ENCODE measurements at places on chromosomes 5 and 9.

- DNase-seq, result no peak
Observed at GRCh38 chr9:10773136-10773535, 160.3 kb upstream of the PTPRD start.

- DNase-seq, result no peak
Observed at GRCh38 chr9:105651806-105652205, 10.5 kb upstream of the TAL2 start.

DNA sequence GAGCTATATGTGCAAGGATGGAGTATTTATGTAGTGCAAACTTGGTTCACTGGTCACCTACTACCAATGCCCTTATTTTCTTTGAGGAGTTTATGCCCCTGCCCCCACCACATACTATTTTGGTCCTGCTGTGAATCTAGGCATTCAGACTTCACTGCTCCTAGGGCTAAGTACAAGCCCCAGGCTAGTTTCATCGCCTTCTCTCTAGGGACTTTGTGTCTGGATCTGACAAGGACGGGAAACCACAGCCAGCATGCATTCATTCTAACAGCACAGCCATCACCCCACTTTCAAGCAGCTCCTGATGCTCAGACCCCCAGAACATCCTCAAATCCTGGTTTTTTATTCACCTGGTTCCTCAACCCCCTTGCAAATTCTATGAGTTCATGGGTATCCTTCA, 56.8 kb downstream of the DRD1 start:
- DNase-seq, result no peak

GRCh38 chr5:31445041-31445600, 86.8 kb downstream of the DROSHA start:
- DNase-seq, result no peak

GRCh38 chr9:123929177-123929869, 603 bp downstream of the DENND1A start:
- no peak for DNase-seq

DNA sequence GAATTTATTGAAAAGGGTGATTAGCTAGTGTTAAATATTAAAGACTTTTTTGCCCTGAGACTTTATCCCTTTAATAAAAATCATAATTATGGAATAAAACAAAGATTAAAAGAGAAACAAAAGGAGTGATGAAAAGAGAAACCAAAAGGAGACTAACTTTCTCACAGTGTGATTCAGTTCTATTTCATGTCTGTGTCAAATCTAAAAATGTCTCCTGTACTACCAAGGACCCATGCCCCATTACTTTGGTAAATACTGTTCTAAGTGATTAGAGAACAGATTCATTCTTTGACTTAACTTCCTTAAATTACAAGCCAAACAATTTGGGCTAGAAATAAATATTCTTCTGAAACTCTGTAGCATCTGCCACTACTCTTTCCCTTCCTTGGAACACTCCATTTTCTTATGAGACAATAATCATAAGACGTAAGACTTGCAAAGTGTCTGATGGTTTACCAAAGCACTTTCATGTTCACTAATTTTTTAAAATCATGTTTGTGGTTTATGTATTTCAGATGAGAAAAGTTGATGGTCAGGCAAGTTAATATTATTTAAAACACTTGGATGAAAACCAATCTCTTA, 319.0 kb downstream of the EBF1 start:
- DNase-seq, result no peak

- DNase-seq, result no peak
Observed at GRCh38 chr9:121075251-121076036, 689 bp downstream of the CNTRL start.

- DNase-seq, result no peak
Observed at GRCh38 chr5:146574713-146575112, 58.7 kb upstream of the GPR151 start.
